ENCODE measurements at places on chromosomes 7 and 10.

DNA sequence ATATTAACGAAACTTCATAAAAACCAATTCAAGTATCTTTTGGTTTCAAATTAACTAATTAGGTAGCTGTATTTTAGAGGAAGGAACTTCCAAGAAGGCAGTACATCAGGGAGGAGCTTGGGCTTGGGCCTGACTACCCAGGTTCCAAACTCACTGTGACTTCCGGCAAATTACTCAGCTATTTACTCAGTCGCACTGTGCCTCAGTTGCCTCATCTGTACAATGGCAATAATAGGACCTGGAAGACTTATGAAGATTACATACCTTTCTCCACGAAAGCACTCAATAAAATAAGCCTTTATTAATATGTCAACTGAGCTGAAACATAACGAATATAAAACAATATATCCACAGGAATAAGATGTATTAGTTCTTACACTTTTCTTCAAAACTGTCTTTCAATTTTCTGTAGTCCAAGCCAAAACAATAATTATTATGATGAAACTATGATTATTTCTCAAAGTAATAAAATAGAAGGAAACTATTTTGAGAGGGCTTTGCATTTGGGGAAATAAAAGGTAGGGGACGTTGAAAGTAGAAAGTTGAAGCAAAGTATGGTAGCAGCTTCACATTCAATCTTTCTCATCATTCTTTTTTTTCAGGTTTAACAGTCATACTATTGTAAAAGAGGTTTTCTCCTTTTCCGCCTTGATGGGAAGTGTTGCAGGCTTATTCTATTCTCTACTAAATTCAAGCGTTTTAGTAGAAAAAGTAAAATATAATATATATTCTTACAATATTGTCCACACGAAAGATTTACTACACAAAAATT, 10.5 kb upstream of the EBLN1 start:
- no peak for DNase-seq

DNA sequence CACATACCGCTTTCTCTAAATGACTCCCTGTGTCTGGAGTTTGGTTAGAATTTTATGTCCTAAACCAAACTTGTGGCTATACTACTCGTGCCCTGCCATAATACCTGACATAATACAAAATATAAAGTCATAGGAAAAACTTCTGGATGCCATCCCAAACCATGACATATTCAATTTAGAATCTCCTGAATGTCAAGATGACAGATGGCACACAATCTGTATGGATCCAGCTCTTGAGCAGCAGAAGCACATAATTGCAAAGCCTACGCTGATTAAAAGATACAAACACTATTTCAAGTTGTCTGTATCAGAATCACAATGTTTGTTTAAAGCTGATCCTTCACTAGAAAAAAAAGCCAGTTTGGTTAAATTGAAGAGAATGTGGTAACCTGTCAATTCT, 22.4 kb upstream of the CDC14C start:
- no peak for DNase-seq

DNA sequence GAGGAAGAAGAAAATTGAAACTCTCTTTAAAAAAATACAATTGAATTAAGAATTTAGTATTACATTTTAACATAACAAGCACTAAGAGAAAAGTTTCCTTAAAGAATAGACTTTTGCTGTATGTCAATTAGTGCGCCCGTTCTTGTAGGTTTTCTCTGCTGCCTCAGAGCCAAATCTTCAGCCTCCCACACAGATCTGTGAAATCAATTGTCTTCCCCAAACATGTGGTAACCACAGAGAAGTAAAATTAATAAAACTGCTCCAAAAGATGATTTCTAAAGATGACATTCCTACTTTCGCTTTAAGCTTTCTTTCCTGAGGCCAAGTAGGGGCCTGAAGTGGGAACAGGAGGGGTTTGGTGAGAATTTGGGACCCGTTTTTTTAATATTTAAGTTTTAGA, 113.2 kb upstream of the ADO start:
- DNase-seq: no peak

DNA sequence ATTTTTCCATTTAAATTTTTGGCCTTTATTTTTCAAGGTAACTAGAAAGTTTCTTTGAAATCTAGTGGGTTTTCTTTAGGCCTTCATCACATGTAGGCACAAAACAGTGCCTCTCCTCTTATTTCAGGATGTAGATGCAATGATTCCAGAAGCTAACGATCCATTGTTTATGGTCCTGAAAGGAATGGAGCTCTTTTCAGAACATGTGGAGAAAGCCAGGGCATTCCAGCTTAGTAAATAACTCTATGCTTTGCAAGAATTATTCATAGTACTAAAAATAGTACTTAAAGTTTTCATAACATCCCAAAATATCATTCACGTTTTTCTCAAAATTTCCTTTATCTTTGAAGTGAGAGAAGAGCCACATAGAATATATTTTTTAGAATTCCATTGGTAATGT, 91.3 kb downstream of the DYNC1I1 start:
- DNase-seq: no peak

DNA sequence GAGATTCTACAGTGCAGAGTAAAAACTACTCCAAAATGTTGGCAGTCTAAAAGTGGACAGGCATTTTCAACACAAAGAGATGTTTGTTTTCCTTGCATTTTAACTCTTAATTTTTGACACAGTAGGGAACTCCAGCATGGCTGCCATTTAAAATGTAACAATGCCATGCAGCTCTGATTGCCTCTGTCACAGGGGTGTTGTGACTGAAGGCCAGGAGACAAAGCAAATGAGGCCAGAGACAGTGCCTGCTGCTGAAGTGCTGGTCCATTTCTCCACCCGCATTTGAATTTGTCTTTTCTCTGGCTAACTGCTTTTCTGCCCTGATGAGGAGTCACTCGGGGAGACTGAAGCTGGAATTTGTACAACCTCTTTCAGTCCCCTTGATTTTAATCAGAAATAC, 710.6 kb upstream of the GALNT17 start:
- no peak for DNase-seq

DNA sequence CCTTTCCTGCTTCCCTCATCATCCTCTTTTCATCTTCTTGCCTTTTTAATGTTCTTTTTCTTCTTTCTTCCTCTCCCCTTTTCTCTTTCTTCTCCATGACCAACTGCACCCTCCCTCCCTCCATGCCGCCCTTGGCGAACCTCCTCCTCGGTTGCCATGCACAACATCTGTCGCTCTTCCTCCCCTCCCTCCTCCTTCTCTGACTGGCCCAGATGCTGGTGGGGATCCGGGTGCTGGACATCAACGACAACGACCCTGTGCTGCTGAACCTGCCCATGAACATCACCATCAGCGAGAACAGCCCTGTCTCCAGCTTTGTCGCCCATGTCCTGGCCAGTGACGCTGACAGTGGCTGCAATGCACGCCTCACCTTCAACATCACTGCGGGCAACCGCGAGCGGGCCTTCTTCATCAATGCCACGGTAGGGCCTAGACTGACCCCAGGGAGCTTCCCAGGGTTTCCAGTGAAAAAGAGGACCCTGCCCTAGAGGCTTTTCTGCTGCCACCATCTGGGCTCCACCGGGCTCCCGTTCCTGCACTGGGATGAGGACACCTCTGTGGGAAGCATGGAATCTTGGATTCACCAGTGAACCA, 11.5 kb upstream of the VSIR start:
- DNase-seq: no peak

DNA sequence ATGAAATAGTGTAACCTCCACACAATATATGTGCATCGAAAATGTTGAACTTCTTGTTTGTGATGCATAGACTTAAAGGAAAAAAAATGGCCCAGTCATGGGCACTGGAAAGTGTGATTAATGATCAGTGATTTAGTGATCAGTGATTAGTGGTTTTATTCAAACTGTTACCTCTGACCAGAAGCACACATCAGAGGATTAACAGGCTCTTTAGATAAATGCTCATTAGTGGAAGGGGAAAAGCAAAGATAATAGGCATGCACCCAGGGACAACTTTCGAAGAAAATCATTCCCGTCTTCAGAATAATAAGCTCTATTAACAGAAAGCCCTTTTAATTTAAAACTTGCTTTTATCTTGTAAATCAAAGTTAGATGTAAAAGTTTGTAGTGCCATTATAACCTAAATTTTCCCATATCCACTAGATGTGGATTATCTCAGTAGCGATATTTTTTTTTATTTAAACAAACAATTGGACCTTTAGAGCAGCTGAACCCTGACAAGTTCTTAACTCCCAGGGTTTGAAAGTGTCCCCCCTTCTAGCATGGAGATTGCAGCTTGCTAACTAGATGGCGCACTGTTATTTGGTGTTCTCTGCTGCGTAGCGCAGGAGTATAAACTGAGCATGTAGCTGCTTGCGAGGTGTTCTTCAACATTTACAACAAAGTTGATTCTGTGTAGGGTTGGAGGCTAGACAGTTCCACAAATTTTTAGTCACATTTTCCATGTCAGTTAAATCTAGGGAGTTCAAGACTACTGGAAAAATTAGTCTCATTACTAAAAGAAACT, at the start of gene CREB5:
TSS of gene CREB5 (plus strand) at position 643 of the 787 bp plus-strand sequence. CDS start 397 bp downstream, outside the sequence.
- no peak for DNase-seq

GRCh38 chr10:58701405-58702135, 188.9 kb downstream of the BICC1 start:
- no peak for DNase-seq

- DNase-seq: no peak
These were observed 65.0 kb downstream of the ZEB1 start for GRCh38 chr10:31383810-31384588.

DNA sequence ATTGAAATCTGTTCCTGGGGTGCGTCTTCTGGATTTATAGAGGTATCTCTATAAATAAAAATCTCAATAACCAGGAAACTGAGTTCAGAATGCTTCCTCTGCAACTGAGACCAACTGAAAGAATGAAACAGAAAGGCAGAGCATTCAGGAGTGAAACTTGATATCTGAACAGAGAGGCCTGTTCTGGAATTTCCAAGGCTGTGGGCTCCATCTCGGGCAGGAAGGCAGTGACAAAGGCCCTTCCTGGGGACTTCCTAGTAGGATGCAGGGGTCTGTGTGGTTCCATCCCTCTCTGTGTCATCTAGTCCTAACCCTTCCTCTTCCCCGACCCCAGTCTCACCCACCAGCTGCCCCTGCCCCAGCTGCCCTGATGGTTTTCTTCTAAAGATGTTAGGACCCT, 52.0 kb downstream of the JCAD start:
- DNase-seq: no peak

Data from liver (tissue), 10 donors.